ENCODE measurements at places on chromosomes 7 and 10. TPM values are rescaled to one million over a fixed set of nuclear protein-coding genes. Genes with fewer than 3 reads are reported as not detected.

UCN3 gene
- not detected for total RNA-seq

GPRIN2 gene
- 2.2 TPM for total RNA-seq

ITGB8 gene
- 20.3 TPM for total RNA-seq

TACC2 gene
- 53.7 TPM for total RNA-seq

PDK4 gene
- total RNA-seq: 467 TPM

SCART1 gene
- total RNA-seq: 1.7 TPM

CALML5 gene
- not detected for total RNA-seq

NUTM2D gene
- total RNA-seq: 2.3 TPM

SRRM3 gene
- total RNA-seq: 3.3 TPM

GIMAP1 gene
- total RNA-seq: 6.8 TPM

ZNF488 gene
- total RNA-seq: 0.11 TPM

FGFBP3 gene
- 1.0 TPM for total RNA-seq

PFKFB3 gene
- total RNA-seq: 22.4 TPM

TRIL gene
- total RNA-seq: 3.0 TPM

ARHGEF35 gene
- 4.0 TPM for total RNA-seq

FEZF1 gene
- not detected for total RNA-seq

EBF3 gene
- 6.8 TPM for total RNA-seq

CYP3A4 gene
- not detected for total RNA-seq

FANK1 gene
- 2.6 TPM for total RNA-seq

EN2 gene
- total RNA-seq: not detected

GRID2IP gene
- total RNA-seq: not detected

BMPER gene
- 0.65 TPM for total RNA-seq

SLC29A4 gene
- 6.3 TPM for total RNA-seq

FKBP9 gene
- 123 TPM for total RNA-seq

SAMD8 gene
- 28.0 TPM for total RNA-seq

ST7 gene
- 16.9 TPM for total RNA-seq

TPST1 gene
- total RNA-seq: 9.6 TPM

CHRM2 gene
- 9.1 TPM for total RNA-seq

WNT8B gene
- total RNA-seq: not detected

ACSL5 gene
- 10.9 TPM for total RNA-seq

DKK1 gene
- total RNA-seq: 2.3 TPM

SEMA3D gene
- total RNA-seq: 1.2 TPM

ATP6V0E2 gene
- 55.1 TPM for total RNA-seq

STEAP2 gene
- total RNA-seq: 18.7 TPM

LRRD1 gene
- total RNA-seq: not detected

SAP25 gene
- total RNA-seq: not detected

NCF1 gene
- 4.5 TPM for total RNA-seq

AKR1C4 gene
- not detected for total RNA-seq

STAG3 gene
- total RNA-seq: 0.13 TPM

ADIRF gene
- total RNA-seq: 59.4 TPM

ABCA13 gene
- total RNA-seq: 0.26 TPM

IDE gene
- 27.0 TPM for total RNA-seq

PTPRZ1 gene
- total RNA-seq: 3.8 TPM

ALOX5 gene
- total RNA-seq: 14.2 TPM

FGL2 gene
- 316 TPM for total RNA-seq

ANXA8 gene
- not detected for total RNA-seq

IKZF1 gene
- total RNA-seq: 10.0 TPM

STEAP1 gene
- total RNA-seq: 2.9 TPM

CELF2 gene
- 81.8 TPM for total RNA-seq

APBB1IP gene
- 4.4 TPM for total RNA-seq

SDK1 gene
- total RNA-seq: 18.6 TPM

MUC12 gene
- total RNA-seq: 2.5 TPM

SPDYE2B gene
- total RNA-seq: not detected

GTF2IRD2 gene
- total RNA-seq: 29.9 TPM

AP3M1 gene
- 27.4 TPM for total RNA-seq

AOC1 gene
- 0.23 TPM for total RNA-seq

IRF5 gene
- total RNA-seq: 14.5 TPM

Data from esophagus muscularis mucosa (tissue), 4 donors.